ENCODE measurements at places on chromosomes 3 and 15.

- no peak for DNase-seq
Measured at GRCh38 chr3:102020735-102021134, 171.4 kb downstream of the NFKBIZ start.

- DNase-seq = no peak
Measured at GRCh38 chr3:149474250-149474817, at the start of gene TM4SF4. TM4SF4 (plus strand) TSS chr3:149474697; CDS start chr3:149474878, 181 bp downstream.

DNA sequence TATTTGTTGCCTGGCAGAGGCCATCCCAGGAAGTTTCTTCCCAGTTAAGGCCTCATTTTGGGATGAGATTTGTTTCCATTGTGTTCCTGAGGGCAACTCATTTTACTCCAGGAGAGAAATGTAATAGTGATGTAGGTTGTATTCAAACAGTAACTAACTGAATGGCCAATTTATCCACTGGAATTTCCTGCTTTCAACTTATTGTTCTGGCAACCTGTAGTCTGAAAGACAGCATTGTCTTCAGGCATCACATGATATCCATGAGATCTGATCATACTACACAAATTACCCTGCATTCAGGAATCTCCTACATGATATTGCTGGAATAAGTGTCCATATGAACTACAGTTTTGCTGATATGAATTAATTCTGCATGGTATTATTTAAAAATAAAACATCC, 79.5 kb upstream of the FGF7 start:
- no peak for DNase-seq

GRCh38 chr3:169591159-169591951, 72.2 kb downstream of the MECOM start:
- no peak for DNase-seq

GRCh38 chr15:45612790-45613415, 21.9 kb upstream of the SQOR start:
- DNase-seq = no peak

Measured in activated CD4-positive, alpha-beta T cell treated with anti-CD3 and anti-CD28 coated beads for 1 hour (primary cell).